PC-3 (cell line): ENCODE measurements at places on chromosomes 2 and 18.

- peak; percentile 22 for DNase-seq
These were observed 782 bp downstream of the MTA3 start for GRCh38 chr2:42569116-42569711.

GRCh38 chr2:37527361-37527760 lies 144.1 kb downstream of the CDC42EP3 start:
- DNase-seq: no peak

DNA sequence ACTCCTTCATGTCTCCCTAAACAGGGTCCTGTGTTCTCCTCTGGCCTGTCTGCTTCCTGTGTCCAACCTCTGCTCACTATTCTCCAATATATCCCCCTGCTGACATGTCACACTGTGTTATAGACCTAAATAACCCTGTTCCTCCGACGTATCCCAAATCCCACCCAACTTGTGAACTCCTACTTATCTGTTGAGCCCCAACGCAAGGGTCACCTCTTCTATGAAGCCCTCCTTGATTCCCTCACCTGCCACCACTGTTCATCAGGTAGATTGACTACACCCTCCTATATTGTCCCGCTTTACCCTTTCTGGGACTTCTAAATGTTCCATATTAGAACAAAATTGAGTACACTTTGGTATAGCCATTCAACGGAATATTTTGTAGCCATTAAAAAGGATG lies 42.1 kb downstream of the PCARE start:
- no peak for DNase-seq

DNA sequence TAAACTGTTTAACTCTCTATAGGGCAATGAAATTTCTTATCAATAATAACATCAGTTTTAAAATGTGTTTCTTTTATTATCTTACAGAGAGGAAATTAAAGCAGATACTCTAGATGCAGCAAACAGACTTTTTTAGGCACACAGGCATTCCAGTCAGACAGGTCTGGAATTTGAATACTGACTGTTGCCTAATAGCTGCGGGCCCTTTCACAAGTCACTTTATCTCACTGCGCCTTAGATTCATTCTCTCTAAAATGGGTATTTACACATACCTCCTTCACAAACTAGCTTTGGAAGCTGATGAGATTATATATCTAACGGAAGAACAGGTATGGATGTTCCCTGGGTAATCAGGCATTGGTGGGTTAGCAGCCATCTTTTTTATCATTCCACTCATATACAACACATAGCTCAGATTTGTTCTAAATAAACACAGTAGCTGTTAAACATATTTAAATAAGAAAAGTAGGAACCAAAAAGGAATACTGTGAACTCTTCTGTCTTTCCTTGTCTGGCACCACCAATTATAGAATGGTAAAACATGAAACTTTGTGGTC lies 104.2 kb downstream of the LRP2 start:
- no peak for DNase-seq

DNA sequence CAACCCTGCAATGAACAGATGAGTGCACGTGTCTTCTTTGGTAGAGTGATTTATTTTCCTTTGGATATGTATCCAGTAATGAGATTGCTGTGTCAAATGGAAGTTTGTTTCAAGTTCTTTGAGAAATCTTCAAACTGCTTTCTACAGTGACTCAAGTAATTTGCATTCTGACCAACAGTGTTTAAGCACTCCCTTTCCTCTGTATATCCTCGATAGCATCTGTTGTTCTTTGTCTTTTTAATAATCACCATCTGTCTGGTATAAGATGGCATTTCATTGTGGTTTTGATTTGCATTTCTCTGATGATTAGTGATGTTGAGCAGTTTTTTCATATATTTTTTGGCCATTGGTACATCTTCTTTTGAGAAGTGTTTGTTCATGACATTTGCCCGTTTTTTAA lies 1608.3 kb upstream of the ZEB2 start:
- no peak for DNase-seq

GRCh38 chr2:236303935-236304334 lies 39.7 kb upstream of the ASB18 start:
- DNase-seq: no peak

GRCh38 chr2:179543361-179543901 lies 278.8 kb upstream of the SESTD1 start:
- peak; percentile 59 for DNase-seq

DNA sequence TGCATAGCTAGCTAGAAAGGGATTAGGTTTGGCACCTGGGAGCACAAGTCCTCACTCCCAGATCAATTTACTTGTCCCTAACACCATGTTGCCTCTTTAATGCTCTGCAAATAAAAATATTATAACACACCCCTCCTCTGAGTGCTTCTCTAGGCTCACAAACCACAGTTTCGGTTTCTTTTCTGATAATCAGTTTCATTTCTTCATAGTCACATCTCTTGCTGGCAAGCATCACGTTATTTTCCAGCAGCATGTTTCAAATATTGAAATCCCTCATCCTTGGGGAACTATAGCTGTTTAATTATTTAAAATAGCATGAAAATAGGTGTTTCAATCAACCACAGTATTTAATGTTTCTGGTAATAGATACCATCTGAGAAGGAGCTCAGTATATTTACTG lies 13.9 kb upstream of the SMCHD1 start:
- DNase-seq: no peak

DNA sequence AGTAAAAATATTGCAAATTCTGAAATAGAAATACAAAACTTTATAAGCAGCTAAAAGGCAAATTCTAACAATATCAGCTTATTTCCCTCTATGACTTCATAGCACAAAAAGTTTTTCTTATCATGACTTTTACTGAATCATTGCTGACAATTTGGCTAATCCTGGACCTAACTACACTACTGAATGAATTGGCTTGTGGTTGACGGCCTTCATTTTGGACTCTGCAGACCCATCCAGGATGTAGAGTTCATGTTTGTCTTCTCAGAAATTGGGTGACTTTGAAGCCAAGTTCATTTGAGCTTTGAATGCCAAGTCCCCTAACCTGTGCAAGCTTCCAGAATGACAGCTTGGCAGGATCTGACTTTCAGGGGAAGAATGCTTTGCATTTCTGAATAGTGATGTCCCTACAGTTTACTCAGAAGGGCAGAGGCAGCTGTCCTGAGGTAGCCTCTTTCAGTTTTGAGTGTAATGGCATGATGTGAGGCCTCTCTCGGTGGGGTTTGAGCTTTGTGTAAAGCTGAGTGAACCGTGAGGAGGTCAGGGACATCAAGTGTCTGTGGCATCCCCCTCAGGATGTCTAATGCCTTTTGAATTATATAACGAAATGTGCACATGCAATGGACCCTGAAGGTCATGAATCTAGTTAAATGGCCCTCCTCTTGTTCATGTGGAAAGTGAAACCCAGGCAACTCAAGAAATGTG lies 48.0 kb downstream of the EFEMP1 start:
- peak; percentile 32 for DNase-seq

DNA sequence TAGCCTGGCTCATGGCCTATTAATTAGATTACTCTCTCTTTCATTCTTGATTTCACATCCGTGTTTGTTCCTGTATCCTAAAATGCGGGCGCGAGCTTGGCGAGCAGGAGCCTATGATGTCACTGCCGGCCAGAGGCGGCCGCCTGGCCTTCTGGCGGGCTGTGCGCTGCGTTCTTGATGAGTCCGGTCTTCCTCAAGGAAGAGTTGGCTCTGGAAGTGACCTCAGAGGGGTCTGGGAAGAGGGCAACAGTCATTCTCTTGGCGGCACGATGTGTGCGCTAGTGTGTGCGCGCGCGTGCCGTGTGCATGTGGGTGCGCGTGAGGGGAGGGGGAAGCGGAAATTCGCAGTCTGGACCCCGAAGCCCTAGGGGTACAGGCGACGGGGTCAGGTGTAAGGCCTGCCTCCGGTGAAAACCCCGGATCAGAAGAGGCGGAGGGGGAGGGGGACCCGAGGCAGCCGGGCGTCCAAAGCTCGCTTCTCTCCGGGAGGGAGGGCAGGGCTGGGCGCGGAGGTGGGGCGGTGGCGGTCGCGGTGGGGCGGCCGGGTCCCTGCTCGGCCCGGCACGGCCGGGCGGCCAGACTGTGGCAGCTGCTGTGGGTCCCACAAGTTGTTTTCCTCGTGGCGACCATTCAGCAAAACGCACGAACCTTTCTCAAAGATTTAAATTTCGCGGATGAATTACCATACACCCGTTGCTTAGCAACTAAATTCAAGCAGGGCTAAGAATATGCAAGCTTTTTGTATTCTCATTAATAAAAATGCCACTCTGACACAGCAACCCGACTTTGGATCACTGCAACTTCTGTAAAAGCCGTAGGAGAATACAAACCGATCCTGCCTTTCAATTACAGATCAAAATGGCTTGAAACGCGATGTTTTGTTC lies 8.4 kb downstream of the POU3F3 start:
- no peak for DNase-seq

GRCh38 chr2:176455816-176456291 lies 186.6 kb downstream of the MTX2 start:
- no peak for DNase-seq

DNA sequence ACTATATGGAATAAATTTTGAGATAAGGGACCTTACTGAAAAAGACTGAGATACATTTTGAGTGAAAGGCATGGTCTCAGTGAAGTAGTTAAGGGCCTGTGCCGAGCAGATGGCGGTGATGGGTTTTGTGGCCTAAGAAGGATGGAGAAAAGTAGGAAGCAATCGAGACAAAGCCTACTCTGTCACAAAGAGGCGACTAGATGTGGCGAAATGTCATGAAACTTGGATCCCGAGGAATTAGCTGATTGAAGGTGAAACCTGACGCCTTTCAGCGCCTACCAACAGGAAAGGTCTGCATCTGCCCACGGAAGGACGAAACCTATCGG lies 558 bp upstream of the CEP192 start:
- DNase-seq: no peak

DNA sequence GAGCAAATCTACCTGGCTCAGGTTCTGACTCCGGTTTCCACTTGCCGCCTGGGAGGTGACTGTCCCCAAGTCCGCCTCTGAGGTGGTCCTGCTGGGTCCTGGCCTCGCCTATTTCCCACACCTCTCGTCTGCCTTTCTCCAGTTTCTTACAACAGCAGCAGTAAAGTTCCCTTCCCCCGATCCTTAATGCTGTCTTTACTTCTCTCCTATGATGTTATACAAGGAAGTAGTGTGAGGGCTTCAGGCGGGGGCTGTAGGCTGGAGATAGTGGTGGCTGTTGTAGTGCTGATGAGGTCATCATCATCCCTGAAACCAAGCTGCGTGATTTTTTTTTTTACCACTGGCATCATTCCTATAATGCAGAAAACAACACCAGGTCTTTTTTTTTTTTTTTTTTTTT lies 18.9 kb downstream of the TGIF1 start:
- DNase-seq: no peak

DNA sequence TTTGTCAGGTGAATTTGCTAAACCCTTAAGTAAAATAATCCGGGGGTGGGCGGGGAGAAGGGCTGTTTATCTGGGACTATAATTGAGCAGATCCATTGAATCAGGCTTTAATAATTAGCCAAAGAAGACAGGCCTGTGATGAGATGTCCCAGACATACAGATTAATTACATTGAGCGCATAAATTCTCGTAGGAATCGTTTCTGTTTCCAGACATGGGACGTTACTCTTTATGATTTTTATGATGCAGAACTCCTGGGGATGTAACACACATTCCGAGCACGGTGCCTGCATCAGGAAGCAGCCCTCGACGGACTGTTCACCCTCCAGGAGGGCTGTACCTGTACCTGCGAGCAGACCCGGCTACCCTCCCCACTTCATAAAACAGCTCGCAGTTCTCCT lies 88.9 kb downstream of the SMIM21 start:
- DNase-seq: no peak

DNA sequence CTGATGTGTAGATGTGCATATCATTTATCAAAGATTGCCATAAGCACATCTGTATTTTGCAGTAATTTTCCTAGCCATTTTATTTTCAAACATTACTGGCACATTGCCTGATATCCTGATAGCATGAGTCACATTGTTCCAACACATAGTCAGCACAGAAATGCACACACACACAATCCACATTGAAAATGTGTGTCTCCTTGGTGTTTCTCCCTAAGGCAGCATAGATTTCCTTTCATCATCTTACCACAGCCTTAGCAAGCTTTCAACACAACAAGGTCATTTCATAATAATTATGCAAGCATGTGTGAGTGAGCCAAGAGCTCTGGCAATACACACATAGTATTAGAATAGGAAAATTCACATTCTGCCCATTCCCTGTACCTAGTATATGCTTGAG lies 245.4 kb upstream of the MEIS1 start:
- DNase-seq: no peak

DNA sequence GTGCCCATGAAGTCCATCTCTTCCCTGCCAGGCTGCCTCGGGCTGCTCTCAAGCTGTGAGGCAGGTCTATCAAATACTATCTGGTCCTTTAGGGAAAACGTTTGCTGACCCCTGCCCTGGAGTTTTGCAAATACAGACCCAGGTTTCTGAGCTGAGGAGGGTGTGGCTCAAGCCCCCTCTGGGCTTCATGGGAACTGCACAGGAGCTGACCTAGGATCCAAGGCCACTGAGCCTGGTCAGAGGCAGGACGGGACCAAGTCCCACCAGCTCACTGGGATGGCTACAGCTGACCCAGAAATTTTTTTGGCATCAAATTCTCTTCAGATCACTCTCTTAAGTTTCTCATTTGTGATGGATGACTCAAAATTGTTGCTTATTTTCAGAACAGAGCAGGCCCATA lies 14.1 kb downstream of the ZNF516 start:
- no peak for DNase-seq

DNA sequence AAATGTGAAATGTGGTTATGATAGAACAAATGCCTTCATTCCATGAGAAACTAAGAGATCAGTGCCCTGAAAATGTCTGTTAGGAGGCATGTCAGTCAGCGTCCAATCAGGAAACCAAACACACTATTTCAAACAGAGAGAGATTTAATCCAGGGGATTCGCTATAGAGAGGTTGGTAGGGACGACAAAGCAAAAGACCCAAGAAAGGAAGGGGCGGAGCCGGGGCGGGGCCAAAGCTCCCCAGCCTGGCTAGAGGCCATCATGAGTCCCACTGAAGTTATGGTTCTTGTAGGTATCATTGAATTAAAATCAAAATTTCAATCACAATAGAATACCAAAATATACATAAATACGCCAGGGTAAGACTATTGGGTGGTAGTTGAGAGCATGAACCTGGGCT lies 32.9 kb upstream of the RNF149 start:
- no peak for DNase-seq

- DNase-seq: no peak
These were observed 42.3 kb downstream of the LRRTM4 start for GRCh38 chr2:77479895-77480294.

DNA sequence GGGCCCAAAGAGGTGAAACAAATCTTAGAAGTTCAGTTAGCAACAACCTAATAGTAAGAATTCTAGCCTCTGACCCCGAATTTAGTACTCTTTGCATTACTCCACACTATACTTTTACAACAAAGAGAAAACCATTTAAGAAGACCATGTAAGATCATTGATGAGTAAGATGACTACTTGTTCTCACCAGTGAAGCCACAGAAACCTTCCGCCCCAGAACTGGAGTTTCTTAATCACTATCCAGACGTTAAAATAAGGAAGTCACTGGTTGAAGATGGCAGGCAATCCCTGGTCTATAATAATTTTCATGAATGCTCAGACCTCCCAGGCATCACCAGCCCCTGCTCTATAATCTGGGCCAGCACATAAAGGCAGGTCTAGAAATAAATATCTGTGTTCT lies 95.0 kb downstream of the TMEM163 start:
- DNase-seq: no peak
